ENCODE measurements at places on chromosomes 3 and 15.

DNA sequence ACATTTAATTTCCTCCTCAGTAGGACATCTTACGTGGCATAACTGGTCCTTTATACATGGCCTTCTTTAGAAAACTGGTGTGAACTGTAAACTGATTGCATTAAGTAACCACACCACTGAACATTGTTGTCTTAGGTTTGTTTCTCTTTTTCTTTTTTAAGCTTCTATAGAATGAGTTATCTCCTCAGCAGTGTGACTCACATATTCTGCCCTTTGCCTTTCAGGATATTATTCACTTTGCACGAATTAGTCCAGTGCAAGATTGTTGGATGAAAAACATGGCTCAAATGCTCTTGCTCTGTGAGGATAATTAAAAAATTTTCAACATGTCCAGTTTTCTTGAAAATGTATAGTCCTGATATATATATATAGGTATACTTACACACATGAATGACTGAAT, 147.6 kb downstream of the KBTBD8 start:
- no peak for DNase-seq

DNA sequence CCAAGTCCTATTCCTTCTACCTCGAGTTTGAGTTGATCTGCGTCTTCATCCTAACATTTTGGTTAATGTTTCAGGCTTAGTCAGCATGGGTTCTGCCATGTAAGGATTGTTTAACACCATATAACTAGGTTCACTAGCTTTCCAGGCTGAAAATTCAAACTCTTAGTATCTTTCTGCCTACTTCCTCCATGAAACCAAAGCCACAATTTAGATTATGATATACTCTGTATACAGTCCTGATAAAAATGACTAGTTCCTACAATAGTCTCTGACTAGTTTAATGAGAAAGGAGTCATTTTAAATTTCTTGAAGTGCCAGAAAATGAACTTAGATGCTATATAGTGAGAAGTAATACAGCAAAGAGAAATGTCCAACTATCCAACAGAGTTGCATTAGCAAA, 6.6 kb upstream of the BTLA start:
- no peak for DNase-seq

GRCh38 chr15:96246057-96246456, 84.4 kb upstream of the NR2F2 start:
- no peak for DNase-seq

DNA sequence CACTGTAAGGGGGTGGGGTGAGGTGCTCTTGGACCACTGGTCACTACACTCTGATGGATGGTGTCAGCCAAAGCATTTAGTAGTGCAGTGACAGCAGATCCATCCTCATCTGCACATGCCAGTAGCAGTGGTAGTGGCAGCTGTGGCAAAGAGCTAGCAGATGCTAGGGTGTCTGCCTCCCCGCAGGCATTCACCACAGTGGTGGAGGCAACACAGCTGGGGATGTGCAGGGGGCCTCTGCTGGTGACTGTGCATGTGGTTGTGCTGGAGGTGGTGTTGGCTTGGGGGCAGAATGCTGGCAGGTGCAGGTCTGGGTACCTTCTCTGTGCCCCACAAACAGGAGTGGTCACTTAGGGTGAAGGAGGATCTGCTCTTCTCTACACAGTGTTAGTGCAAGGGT, 19.4 kb upstream of the DCUN1D1 start:
- DNase-seq: no peak

DNA sequence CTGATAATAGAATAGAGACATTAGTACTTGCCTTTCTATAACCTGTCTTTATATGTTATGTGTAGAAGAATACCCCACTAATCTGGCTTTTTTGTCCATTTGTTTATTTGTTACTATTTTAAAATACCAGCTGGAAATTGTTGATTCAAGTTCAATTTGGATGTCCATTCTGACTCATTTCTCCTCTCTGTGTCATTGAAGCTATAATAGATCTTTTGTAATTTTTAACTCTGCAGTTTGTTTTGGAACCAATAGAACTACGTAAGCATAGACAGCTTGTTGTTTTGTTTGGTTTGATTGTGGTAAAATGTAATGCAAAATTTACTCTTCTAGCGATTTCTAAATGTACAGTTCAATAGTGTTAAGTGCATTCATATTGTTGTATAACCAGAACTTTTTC, 390.4 kb downstream of the ZIC1 start:
- DNase-seq: no peak

- DNase-seq: no peak
Observed at GRCh38 chr3:184004476-184004875, 13.2 kb downstream of the ABCC5 start.

GRCh38 chr3:56055546-56055945, 412.7 kb downstream of the ERC2 start:
- no peak for DNase-seq

DNA sequence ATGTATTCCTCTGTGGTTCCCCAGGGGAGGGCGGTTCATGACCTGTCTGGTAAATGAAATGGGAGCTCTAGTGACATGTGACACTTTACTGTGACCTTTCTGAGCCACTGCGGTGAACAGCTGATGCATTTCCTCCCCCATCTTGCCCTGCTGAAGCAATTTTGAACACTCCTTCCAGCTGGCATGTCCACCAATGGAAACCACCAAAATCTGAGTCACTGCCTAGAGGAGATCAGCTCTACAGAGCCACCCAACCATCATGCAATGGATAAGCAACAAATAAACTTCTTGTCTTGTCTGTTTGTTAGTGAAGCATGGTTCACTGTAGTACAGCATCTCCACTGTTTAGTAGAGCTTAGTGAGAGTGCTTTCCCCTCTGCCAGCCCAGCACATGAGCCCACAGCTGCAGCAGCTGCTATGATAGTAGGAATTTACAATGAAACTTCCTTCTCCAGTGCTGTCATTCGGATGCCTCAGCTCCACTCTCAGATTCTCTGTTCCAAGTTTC, 479.4 kb downstream of the NTRK3 start:
- no peak for DNase-seq

DNA sequence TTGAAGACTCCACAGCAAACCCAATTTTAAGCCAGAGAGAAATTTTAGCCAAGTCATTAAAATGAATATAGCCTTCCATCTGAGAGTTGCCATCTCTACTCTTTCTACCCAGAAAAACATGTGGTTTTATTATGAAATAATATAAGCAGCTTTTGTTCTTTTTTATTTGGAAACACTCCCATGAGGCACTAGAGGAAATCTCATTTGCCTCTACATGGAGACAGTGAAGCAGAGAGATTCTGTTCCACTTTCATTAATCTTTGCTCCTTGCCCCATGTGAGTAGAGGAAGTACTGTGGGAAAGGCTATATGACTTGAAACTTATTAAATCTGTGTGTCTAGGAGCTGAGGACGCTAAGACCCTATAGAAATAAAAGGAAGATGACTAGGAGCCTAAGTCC, 111.1 kb downstream of the P3H2 start:
- DNase-seq: no peak

- no peak for DNase-seq
Observed at GRCh38 chr15:39192979-39193560, 387.8 kb upstream of the THBS1 start.

DNA sequence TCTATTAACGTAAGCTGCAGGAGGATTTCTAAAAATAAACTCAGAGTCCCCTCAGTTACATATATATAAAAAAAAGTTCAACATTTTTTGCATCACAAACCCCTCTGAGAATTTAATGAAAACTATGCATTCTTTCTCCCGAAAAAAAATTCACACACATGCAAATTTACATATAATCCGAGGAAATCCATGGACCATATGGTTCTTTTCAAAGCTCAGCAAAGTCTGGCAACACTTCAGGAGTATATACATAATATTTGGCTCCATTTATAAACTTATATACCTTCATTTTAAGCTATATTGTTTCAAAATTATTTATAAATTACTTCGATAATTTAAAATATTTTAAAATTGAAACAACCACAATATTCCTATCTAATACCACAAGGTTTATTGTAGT, 140.7 kb upstream of the PLXND1 start:
- DNase-seq: no peak

GRCh38 chr15:51349156-51349844, 7.8 kb downstream of the GLDN start:
- DNase-seq: no peak

DNA sequence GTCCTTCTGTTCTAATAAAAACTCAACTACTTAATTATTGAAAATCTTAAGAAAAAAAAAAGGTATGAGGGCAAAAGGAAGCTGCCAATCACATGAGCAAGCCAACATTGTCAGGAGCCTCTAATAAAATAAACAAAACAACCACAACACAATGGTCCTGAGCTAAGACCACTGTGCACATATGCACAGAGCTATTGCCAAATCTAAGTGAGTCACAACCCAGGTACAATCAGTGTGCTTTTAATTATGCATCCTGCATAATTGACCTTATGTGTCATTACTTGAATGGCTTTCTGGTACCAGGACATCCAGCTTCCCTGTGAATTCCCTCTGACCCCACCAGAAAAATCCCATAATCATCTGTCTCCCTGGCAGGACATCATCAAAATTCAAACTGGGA, 639.8 kb downstream of the MAGI1 start:
- DNase-seq: no peak

- DNase-seq: no peak
Observed at GRCh38 chr15:98727115-98728040, 79.0 kb downstream of the IGF1R start.

DNA sequence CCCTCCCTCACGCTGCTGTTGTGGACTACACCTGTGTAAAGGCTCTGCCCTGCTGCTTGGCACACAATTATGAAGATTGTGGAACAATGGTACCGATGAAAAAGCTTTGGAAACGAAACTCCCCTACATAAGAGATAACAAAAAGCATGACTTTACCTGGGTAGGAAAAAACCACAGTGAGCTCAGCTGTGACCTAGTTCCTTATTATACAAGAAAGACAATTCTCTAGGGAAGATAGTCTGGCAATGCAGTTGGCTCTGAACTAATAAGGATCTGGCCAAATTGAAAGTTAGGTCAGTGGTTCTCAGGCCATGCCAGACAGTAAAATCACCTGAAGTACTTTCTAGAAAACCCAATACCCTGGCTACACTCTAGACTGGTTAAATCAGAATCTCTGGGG, 16.1 kb downstream of the CLEC3B start:
- no peak for DNase-seq

GRCh38 chr3:122973893-122974615, 53.5 kb downstream of the SEMA5B start:
- no peak for DNase-seq

DNA sequence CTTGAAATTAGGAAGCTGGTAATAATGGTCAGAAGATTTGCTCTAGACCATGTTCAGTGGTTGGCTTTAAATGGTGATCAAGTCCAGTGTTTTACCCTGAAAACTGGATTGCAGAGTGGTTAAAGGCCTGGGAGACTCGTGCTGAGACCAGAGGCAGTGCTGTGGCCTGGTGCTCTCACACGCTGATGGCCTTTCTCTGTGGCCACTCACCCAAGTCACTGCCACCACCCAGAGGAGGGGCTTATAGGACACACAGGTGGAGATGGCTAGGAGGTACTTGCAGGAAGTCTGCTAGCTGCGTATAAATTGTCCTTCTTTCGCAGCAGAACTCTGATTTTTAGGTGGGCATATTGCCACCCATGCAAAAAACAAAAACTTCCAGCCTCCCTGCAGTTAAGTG, 6.2 kb upstream of the EHD4 start:
- no peak for DNase-seq

DNA sequence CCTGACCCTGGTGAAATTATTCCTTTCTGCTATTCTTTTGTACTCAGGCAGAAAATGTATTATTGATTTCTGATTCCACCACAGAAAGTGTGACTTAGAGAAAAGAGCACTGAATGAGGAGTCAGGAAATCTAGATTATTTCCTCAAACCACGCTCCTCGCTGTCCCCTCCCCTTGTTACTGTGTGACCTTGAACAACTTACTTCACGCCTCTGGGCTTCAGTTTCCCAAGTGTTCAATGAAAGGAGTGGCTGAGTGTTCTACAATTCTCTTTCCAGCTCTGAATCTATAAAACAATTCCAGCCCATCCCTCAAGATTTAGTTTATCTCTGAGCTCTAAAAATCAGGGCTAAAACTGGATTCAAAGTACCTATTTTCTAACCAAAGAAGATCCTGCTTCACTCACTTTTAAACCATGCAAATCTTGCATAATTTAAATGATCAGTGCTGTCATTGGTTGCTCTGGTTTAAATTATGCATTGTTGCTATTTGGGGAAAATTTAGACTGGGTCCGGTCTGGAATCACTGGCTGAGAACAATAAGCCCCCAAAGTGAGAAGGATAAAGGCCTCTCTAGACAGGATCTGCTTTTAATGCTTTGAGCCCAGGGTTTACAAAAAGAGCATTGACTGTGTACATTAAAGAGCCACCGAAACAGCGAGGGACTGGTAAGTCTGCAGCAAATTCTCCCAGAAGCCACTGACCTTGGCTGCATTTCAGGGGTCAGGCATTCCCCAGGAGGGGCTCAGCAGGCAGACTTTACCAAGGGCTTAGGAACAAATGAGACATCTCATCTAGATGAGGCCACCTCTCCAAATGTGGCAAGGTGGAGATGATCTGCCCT, 3.2 kb downstream of the TNIK start:
- DNase-seq: no peak

DNA sequence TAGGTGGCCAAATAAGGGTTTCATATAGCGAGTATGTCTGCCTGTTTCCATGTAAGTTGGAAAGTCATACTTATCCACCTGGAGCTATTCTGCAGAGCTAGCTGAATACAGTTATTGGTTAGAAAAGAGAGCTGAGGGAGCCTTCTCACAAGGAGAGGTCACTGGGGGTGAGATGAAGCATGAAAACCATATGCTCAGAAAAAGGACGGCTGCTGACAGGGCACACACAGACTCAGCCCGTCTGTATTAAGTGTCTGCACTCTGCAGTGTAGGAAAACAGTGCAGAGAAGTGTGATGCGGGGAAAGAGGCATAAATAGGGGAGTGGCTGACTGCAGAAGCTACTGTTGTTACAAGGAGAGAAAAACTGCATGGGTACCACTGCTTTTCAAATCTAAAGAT, 58.2 kb downstream of the C3orf70 start:
- no peak for DNase-seq

DNA sequence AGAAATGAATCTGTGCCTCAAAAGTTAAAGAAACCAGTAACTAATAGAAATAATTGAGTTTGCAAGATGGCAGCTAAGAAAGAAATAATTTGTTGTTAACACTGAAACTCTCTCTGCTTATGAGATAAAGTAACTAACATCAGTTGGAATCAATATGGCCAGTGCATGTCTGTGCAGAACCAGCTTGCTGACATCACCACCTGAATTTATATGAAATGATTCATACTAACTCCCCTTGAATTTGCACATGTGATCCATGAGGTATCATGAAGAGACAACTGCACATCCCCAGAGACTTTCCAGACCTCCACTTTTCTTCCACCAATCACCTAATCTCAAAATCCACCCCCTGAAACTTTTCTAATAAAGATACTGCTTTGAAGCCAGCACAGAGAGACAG, 10.3 kb upstream of the SLC25A38 start:
- no peak for DNase-seq

DNA sequence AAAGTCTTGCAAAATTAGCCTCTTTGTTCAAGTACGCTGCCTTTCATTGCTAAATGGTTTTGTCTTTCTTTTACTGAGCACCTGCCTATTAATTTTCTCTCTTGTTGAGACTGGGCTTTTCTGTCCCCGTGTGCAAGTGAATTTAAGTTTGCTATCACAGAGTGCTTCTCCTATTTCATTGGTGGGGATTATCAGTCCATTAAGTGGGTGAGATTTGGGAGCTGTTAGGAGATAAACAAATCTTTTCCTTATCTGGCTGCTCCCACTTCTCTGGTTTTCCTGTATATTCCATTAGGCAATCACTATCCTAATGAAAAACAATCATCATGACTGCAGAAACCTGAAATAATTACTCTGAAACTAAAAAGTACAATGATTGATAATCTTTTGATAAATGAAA, 254.2 kb downstream of the NR1D2 start:
- no peak for DNase-seq

Data from SK-N-MC (cell line).